ENCODE measurements at places on chromosomes 7 and 10.

- DNase-seq: no peak
Measured at GRCh38 chr10:70846795-70847194, 31.0 kb downstream of the SGPL1 start.

DNA sequence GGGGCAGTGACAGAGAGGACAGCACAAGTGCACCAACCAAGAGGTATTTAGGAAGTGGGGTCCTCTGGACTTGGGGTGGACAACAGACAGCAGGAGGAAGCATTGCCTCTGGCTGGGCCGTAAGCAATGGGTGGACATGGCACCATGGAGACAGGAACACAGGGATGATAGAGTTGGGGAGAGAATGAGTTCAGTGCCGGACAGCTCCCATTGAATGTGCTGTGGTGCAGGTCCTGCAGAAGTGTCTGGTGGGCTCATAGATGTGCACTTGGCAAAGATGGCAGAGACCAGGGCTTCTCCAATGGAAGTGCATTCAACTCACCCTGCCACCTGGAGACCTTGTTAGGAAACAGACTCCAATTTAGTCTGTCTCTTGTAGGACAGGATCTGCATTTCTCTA, 341.5 kb upstream of the ZMIZ1 start:
- DNase-seq: no peak

DNA sequence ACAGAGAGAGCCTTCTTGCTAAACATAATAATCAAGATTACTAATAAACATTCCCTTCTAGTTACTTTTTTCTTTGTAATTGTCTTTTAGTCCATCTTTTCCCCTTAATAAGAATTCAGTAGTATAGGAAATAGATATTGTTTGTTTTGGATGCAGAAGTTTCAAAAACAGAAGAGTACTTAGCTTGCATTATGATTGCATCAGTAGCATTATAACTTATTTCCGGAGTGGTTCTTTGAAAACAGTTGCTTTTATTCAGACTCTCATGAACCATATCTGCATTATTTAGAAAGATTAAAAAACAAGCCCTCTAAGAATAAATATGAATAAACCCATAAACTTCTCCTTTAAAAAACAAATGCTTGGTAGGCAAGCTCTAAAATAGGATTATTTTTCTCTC, 34.0 kb upstream of the DKK1 start:
- no peak for DNase-seq

DNA sequence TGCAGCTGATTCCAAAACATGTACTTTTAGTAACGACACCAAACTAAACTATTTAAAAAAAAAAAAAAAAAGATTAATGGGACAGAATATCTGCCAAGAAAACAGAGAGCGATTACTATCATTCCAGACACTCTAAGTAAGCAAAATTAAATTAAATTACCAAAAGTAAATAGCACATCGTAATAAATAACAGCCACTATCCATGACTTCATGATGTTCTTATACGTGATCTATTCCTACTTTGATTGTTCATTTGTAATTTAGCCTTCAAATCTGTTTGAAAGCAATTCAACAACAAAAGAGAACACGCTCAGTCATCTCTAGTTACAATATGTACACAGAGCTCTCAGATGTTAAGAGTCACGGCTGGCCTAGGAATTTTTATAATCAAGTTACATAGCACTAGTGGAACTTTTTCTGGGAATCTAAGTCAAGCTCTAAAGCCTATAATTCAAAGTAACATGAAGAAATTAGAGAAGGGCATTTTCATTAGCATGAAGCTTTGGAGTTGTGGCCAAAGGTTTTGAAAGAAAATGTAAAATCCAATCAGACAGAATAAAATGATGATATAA, 241.7 kb upstream of the NEBL start:
- no peak for DNase-seq

- no peak for DNase-seq
Measured at GRCh38 chr7:110760341-110760740, 330.6 kb upstream of the LRRN3 start.

- DNase-seq: no peak
Measured at GRCh38 chr7:29194206-29194593, 375 bp upstream of the CHN2 start.

DNA sequence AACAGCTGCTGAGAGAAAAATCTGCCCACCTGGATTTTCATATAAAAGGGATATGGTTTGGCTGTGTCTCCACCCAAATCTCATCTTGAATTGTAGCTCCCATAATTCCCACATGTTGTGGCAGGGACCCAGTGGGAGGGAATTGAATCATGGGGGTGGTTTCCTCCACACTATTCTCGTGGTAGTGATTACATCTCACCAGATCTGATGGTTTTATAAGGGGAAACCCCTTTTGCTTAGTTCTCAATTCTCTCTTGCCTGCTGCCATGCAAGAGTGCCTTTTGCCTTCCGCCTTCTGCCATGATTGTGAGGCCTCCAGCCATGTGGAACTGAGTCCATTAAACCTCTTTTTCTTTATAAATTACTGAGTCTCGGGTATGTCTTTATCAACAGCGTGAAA, 20.8 kb upstream of the MKI67 start:
- no peak for DNase-seq

DNA sequence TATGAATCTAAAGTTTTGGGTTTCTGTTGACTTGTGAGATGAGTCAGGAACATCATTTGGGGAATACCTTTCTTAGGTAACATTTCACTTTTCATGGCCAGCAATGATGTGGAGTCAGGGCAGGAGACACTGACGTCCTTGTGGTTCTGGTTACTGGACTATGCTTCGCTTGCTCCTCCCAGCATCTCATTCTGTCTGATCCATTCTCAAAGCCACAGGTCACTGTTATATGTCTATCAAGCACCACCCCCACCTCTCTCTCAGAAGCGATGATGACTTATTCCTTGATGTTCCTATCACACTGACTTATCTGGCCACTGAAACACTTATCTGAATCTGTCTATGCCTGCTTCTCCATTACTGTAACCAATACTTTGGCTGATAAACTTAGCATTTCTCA, 51.6 kb downstream of the TES start:
- no peak for DNase-seq

GRCh38 chr10:13338390-13339110, 9.5 kb downstream of the SEPHS1 start:
- DNase-seq: no peak

- no peak for DNase-seq
Measured at GRCh38 chr7:76122516-76123239, 74.8 kb downstream of the MDH2 start.

- no peak for DNase-seq
Measured at GRCh38 chr10:67603086-67603485, 92.9 kb downstream of the CTNNA3 start.

DNA sequence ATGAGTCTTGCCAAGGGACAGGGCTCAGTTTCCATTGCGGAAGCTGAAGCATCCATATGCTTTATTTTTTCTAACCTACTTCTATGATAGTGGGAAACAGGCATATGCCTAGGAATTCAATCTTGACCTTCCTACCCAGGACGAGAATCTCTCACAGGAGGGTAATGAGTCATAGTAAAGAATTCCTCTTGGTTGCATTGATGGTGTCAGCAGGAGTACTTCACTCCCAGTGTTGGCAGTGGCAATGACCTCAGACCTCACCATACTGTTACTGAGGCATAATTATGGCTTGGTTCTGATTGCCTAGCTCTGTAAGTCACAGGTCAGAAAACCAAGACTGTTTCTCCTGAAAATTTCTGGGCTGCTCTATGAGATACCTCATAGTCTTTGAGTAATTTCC, 552.9 kb downstream of the ARL4A start:
- DNase-seq: no peak

GRCh38 chr10:1403508-1404322, 333.6 kb downstream of the ADARB2 start:
- no peak for DNase-seq

GRCh38 chr10:74917481-74918077, 91.2 kb downstream of the KAT6B start:
- no peak for DNase-seq

GRCh38 chr10:15168786-15169554, 477 bp upstream of the NMT2 start:
- DNase-seq: peak; percentile 91

- DNase-seq: no peak
Measured at GRCh38 chr10:25934621-25935139, 651 bp downstream of the MYO3A start.

GRCh38 chr7:135710417-135711138, 17.4 kb downstream of the SLC13A4 start:
- no peak for DNase-seq

GRCh38 chr10:69614130-69614529, 15.9 kb upstream of the FAM241B start:
- DNase-seq: no peak

DNA sequence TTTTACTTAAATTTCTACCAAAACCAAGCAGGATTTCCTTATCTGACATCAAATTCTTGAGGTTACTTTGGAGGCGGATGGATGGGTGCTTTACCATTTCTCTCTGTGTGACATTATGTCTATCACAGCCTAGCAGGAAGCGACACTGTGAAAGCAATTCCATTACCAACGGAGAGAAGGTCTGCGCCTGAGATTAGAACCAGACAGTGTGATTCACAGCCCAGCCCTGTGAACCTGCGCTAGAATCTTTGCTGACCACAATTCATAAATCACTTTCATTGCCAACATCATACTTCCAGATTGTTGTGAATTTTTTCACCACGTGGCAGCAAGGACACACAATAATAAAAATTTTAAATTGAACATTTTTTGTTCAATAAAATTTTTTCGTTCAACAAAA, 126.5 kb downstream of the CUBN start:
- DNase-seq: peak; percentile 23

DNA sequence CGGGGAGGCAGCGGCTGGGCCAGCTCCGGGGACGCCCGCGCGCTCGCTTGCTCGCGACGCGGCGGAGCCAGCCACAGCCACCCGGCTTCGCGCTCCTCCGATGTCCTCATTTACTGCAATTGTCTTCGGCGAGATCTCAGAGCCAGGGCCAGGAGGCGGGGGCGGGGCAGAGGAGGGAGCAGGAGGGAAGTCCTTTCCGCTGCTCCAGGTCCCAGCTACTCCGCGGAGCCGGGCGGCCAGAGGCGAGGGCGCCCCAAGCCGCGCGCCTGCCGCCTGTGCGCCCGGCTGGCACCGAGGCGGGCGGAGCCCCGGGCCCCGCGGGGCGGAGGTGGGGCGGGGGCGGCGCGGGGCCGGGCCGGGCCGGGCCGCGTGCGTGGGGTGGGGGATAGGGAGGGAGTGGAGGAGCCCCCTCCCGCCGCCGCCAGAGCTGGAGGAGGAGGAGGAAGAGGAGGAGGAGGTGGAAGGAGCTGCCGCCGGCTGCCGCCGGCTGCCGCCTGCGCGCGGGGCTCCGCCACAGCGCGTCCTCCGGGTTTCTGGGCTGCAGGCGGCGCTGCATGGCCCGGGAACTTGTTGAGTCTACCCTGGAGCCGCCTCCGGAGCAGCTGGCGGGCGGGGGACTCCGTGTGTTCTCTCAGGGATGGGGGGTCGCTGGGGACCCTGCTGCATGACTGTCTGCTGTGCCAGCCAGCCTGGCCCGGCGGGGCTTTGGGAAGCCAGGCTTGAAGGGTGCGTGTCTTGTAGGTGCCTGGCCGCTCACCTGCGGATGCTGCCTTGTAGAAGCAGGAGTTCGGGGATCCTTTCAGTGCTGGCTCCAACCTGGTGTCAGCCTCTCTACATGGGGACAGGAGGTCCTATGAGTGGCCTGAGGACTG, at the start of gene INSYN2A:
Gene INSYN2A (minus strand): TSS at position 310 of the 872 bp plus-strand sequence. CDS start 20,196 bp downstream, outside the sequence.
- no peak for DNase-seq

GRCh38 chr7:41786944-41787343, 84.1 kb upstream of the INHBA start:
- DNase-seq: no peak

GRCh38 chr7:55308186-55308929, 56.8 kb upstream of the LANCL2 start:
- no peak for DNase-seq

GRCh38 chr7:43625980-43626379, 43.1 kb downstream of the STK17A start:
- DNase-seq: no peak

- DNase-seq: no peak
Measured at GRCh38 chr10:131149111-131149510, 162.4 kb downstream of the TCERG1L start.

- DNase-seq: no peak
Measured at GRCh38 chr10:59434463-59435321, 72.3 kb upstream of the FAM13C start.

GRCh38 chr10:95445837-95446486, 115.2 kb downstream of the SORBS1 start:
- DNase-seq: peak; percentile 1

- DNase-seq: no peak
Measured at GRCh38 chr10:127600479-127600878, 51.4 kb downstream of the NPS start.

DNA sequence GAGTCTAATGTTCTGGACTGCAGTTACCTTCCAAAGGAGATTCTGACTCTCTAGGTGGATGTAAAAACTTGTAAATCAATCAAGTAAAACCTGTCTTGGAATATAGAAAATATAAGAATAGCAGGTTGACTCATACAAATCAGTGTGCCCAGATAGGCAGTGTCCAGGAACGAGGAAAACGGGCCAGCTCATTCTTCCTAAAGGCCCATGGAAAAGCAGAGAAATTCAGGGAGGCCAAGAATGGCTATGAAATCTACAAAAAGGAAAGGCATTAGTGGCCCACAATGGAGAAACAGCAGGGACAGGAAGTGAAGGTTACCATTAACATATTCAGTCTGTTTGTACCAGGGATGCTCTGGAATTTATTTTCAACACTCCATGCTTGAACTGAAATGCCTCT, 14.9 kb downstream of the GLI3 start:
- DNase-seq: no peak

DNA sequence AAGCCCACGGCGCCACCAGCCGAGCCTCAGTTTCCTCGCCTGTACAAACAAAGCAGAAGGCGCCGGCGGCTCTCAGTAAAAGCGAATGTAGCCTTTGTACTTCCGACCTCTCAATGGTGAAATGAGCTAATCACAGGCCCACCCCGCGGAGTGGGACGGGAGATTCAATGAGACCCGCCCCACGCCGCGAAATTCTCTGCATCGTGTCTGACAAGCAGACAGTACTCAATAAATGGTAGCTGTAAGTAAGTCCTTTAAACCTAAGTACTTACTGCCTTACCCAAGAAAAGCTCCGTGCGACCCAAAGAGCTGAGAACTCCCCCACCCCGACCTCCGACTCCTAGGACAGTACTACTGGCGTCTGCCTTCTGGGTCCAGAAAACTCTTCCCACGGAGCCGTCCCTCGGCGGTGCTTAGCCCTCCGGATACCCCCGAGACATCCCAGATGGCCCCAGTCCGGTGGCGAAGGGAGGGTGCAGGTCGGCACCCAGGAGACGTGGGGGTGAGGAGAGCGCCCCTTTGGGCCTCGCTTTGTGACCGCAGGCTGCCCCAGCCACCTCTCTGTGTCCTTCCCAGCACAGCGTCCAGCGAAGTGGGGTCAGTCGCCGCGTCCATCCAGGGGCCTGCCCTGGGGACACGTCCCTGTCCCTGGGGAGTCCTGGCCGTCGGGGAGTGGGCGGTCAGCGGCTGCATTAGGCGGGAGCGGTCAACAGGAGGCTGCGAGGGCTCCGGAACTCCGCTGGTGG, 972 bp upstream of the CXCL12 start:
- no peak for DNase-seq

GRCh38 chr10:90245623-90246022, 544.2 kb downstream of the KIF20B start:
- DNase-seq: no peak

- DNase-seq: no peak
Measured at GRCh38 chr10:112235920-112236319, 47.3 kb upstream of the TECTB start.
